Activated CD4-positive, alpha-beta T cell treated with anti-CD3 and anti-CD28 coated beads, Interleukin-2, amount 50 U/mL, for 48 hours (primary cell): ENCODE measurements at places on chromosomes 3 and 15.

- DNase-seq, result no peak
Observed at GRCh38 chr3:169308654-169309250, 354.8 kb downstream of the MECOM start.

DNA sequence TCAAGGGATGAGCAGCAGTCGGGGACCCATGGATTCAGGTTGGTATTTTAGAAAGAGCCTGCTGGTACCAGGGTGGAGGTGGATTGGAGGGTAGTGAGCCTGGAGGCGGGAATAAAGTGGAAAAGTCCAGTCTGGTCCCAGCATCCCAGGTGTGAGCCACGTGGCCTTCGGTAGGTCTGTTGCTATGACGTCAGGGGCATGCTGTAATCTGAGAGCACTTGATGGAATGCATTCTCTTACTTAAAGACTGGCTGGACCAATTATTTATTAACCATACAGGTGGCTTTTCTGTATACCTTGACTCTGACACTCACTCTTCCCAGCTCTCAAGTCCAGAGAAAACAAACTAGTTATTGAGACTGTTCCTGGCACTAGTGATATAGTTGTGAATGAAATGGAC lies 389.9 kb upstream of the RGMA start:
- no peak for DNase-seq

- DNase-seq, result no peak
Observed at GRCh38 chr15:44716983-44717602, 5.8 kb downstream of the B2M start.

DNA sequence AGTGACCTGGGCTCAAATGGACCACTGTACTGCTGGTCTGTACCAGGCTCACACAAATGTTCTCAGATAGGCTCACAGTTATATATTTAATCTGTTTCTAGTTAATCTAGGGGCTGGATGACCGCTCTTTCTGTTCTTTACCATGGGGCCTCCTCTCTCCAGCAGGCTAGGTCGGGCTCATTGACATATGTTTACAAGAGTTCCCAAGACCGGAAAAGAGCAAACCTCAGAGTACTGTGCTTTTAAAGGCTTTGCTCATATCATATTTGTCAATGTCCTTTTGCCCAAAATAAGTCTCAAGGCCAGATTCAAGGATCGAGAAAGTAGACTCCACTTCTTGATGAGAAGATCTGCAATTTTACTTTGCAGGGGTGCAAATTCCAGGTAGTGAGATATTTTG lies 348.0 kb upstream of the EPHA6 start:
- DNase-seq, result no peak

DNA sequence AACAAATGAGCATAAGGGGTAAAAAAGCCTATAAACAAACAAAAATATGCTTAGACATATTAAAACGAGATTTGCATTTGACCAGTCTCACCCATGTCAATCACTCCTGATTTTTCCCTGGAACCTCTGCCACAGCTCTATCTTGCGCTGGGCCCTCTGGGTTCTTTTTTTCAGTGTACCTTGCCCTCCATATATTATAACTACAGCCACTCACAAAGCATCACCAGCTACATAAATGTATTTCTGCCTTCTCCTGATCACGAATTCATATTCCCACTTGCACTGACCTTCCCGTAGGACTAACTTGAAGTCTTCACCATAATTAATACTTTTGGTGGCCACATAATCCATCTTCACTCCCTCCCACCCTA lies 395.6 kb upstream of the ROBO2 start:
- DNase-seq, result no peak

DNA sequence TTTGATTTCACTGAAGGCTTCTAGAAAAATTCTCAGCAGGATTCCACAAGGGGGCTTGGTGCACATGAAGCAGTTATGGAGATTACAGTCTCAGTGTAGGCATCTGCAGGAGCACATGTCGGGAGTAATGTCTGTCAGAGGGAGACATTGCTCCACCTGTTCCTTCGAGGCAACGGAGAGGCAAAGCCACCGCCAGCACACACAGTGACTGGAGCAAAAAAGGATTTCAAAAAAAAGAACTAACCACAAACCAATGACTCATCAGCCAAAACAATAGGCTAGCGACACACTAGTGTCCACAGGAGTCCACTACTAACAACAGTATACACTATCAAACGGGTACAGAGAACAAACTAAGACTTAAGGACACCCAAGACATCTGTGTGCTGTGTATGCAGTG lies 68.9 kb downstream of the NPTN start:
- DNase-seq, result no peak

GRCh38 chr3:161137260-161137659 lies 32.1 kb upstream of the B3GALNT1 start:
- DNase-seq, result no peak

DNA sequence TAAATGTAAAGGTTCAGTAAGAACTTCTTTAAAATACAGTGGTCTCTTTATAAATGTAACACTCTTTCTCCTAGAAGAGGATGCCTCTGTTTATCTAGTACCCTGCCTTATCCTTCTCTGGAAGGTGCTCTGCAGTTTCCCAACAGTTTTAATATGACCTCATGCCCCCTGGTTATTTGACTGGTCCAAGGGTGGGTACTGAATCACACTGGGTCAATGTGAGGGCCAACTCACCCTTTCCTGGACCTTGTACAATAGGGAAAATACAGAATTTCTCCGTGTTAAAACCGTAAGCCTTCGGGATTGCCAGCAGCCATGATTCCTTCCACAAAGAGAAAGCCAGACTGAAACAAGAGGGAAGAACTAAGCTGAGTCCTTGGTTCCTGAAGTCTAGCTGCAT lies 9.2 kb downstream of the DCBLD2 start:
- no peak for DNase-seq

DNA sequence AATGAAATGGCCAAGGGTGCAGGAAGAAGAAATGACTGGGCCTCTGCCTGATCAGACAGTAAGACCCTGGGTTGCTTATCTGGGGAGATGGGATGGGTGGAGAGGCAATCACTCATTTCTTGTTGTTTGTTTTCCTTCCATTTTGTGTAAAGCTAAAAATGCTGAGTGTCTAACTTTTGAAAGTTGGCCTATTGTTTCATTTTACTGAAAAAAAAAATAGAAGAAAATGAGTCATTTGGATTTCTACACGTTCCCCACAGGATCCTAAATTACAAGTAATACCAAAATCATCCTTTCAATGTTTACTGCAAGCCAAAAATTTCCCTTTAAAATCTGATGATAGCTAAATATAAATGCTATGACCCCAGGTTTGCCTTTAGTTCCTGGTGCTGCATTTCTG lies 30.6 kb downstream of the PTX3 start:
- DNase-seq, result no peak

DNA sequence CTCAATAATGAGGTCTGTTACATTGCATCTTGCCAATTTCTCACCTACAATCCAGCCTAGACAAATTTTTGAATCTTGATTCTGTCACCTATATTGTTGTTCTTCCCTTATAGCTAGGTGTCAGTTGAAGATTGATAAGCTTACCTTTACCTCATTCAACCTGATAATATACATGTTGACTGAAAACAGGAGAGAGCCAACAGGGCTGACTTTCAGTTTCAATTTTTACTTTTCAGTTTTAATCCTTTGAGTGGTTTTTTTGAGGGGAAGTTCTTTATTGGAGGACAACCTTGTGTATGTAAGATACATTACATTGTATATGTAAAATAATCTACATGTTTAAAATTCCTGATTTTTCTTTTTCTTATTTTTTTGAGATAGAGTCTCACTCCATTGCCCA lies 5.8 kb downstream of the ATP13A5 start:
- DNase-seq, result no peak

DNA sequence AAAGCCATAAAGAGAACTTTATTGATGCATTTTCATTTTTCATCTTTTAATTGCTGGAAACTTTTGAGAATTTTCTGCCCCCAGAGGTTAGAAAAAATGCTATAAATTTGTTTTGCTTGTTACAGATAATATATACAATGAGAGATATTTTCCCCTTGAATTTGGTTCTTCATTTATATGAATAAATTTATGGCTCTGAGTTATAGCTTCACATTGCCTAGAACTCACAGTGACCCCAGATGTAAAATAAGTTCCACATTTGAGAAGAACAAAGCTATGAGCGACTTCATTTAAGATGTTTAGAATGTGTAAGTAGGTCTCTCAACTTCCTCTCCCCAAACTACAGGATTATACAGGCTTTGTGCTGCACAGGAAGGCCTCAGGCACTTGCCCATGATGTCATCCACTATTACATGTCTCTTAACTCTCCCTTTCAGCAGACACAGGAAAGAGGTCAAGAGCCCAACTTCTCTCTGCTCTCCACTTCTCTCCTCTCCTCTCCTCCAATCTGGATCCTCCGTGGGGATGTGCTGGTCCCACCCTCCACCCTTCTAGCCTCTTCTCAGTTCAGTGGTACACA lies 92.8 kb downstream of the DUT start:
- DNase-seq, result no peak

- DNase-seq, result no peak
Observed at GRCh38 chr3:51544011-51544775, 5.7 kb downstream of the RAD54L2 start.

GRCh38 chr3:57903124-57903890 lies 104.9 kb upstream of the FLNB start:
- no peak for DNase-seq

- DNase-seq, result no peak
Observed at GRCh38 chr3:8899876-8900460, 63.3 kb downstream of the RAD18 start.
